ENCODE measurements at places on chromosomes 11 and 22.

DNA sequence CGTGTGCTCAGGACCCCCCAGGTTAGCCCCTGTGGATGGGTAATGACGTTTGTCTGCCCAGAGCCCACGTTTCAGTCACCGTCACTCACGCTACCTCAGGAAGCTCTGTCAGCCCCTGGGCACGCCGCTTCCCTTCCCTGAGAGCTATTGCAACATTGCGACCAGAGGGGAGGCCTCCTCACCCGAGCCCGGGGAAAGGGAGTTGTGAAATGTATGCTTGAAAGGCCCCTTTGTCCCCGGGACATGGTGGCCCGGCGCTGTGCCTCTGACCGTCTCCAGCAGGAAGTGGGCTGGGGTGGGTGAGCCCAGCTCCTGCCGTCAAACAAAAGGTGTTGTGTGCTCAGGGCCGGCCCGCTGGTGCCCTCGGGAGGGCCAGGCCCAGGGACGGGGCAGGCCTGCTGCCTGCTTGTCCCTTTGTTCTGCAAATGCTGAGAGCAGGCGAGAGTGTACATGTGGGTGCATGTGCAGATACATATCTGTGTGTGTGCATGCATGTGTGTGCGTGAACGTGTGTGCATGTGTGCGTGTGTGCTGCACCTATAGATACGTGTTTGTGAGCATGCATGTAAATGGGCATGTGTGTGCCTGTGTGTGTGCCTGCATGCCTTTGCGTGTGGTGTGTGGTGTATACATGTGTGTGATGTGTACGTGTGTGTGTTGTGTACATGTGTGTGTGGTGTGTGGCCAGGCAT lies 1125.0 kb downstream of the BRD1 start:
- no peak for DNase-seq

- peak; percentile 88 for DNase-seq
Observed at GRCh38 chr11:86743223-86744118, 56.9 kb upstream of the PRSS23 start.

GRCh38 chr22:41911001-41911611 lies 3.8 kb downstream of the SHISA8 start:
- no peak for DNase-seq

DNA sequence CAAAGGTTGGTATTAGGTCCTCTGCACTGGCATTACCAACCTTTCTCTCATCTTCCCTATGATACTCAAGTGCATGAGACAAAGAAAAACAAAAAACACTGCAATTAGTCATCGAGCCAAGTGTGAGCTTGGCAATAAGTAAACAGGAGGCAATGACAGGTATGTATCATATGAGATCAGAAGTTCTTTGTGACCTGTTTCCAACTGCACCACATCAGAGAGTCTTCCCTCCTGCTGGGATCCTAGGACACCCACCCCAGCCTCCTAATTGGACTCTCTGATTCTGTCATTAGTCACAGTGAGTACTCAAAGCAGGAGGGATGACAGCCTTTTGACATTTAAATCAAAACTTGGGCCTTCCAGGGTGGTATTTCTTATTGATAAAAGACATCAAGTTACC lies 7.8 kb upstream of the JAML start:
- DNase-seq: no peak

GRCh38 chr22:17692841-17693240 lies 54.3 kb downstream of the BCL2L13 start:
- DNase-seq: no peak

DNA sequence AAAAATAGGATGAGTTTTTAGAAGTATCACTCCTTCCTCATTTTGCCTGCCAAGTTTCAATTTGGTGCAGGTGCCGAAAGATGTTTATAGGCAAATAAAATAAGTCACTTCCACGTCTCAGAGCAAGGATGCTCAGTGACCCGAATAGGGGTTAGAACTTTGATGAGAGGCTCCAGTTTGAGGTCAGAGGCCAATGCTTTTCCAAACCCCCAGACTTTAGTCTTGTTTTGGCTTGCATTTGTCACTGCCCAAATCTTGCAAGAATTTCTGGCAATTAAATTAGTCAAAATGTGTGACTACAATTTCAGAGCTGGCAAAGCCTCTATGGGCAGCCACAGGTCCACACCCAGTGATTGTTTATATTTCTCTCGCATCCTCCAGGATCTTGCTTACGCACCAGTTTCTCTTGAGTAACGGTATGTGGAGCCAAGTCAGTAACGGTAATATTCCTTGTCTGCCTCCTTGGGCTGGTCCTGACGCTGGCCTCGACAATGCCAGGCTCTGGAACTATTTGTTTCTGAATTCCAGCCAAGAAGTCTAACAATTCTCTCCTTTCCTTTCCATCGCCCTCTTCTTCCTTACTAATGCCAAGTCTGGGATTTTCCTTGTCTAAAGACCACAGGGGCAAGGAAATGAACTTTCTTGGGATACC lies 9.9 kb upstream of the NUP160 start:
- peak; percentile 56 for DNase-seq

GRCh38 chr11:102530558-102530957 lies at the start of gene MMP7:
Gene MMP7, minus strand, starts transcription at chr11:102530747. Its CDS starts 47 bp downstream, at chr11:102530700.
- peak; percentile 75 for DNase-seq

GRCh38 chr11:27496461-27496860 lies 10.1 kb downstream of the LIN7C start:
- DNase-seq: no peak

GRCh38 chr11:117861151-117862018 lies 15.1 kb downstream of the FXYD6 start:
- no peak for DNase-seq

- no peak for DNase-seq
Observed at GRCh38 chr11:113529606-113530005, 54.4 kb upstream of the DRD2 start.

- no peak for DNase-seq
Observed at GRCh38 chr11:125442946-125443345, 53.1 kb downstream of the FEZ1 start.

DNA sequence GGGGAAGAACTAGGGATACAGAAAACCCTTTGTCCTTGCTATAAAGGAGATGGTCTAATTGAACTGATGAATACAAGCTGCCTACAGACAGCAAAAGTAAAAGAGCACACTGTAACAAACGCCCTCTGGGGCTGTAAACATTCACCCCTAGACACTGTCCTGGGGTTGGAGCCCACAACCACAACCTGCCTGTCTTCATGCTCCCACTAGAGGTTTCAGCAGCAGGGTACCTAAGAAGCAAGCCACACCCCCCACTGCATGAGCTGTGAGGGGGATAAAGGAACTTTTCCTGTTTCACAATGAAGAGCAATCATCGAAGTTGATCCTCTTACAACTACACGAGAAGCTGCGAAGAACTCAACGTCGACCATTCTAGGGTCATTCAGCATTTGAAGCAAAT lies 90.5 kb upstream of the LUZP2 start:
- DNase-seq: no peak

- no peak for DNase-seq
Observed at GRCh38 chr11:78916759-78917158, 342.1 kb upstream of the NARS2 start.

DNA sequence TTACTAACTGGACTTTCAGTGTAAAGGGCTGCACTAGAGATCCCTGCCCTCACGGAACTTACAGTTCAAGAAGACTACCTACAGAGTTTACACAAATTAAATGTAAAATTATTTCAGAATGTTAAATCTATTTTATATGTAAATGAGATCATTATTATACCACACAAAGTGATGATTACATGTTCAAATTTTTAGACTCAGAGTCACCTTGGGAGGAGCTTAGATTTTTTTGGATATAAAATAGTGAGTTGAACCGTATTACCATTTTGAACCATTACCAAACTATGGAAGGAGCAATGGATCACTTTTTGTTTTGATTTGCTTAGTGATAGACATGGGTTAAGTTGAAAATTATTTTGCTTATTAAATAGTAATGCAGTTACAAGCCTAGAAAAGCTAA lies 1.6 kb downstream of the IPO7 start:
- DNase-seq: no peak

- DNase-seq: no peak
Observed at GRCh38 chr11:10528121-10528520, 12.9 kb downstream of the RNF141 start.

DNA sequence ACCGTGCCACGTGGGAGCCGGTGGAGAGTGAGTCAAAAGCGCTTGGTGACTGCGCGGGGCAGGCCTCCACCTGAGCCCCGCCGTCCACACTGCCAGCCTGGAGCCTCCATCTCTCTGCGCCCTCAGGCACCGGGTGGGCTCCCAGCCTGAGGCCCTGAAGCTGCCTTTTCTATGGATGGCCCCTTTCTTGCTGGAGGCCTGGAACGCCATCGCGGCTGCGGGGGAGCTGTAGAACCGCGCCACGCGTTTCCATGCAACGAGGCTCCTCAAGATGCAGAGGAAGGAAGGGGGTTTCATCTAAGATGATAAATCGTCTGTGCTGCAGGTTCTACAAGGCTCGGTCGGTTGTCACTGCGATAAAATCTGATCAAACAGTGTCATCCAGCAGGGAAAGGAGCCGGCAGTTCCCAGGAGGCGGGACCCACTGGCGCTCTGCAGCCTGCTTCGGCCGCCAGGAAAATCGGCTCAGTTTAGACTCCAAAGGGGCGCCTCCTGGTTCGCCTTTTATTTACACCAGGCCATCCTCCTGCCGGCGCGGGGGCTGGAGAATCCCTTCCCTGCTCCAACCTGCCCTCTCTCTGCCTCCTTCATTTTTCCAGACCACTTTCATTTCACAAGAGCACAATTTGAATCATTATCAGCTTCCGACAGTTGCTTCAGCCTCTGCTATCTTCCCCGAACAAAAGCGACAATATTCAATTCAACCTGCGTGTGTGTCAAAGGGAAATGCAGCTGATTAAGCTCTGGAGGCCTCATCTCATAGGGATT lies 624.4 kb downstream of the BRD1 start:
- DNase-seq: no peak

DNA sequence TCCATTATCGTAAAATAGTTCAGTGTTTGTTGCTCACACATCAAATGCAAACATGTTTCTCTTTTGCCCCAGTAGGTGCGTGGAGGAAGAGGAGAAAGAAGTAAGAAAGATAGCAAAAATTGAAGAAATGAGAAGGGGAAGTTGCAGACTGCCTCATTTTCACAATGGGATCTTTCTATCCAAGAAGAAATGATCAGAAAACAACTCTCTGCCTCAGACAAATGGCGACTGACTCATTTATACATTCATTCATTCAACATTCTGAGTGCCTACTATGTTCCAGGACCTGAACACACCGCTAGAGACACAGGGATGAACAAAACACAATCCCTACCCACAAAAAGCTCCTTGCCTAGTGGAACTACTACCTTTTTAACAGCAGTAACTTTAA lies 367 bp downstream of the HPS5 start:
- DNase-seq: no peak

GRCh38 chr22:23289851-23290724 lies 109.8 kb downstream of the BCR start:
- peak; percentile 78 for DNase-seq

GRCh38 chr11:119483881-119484371 lies 61.0 kb upstream of the THY1 start:
- no peak for DNase-seq

- DNase-seq: no peak
Observed at GRCh38 chr11:57054817-57055216, 66.1 kb downstream of the OR5AK2 start.

GRCh38 chr11:33935461-33936456 lies 43.9 kb upstream of the LMO2 start:
- DNase-seq: no peak

- DNase-seq: no peak
Observed at GRCh38 chr11:34987617-34988016, 71.2 kb downstream of the PDHX start.

DNA sequence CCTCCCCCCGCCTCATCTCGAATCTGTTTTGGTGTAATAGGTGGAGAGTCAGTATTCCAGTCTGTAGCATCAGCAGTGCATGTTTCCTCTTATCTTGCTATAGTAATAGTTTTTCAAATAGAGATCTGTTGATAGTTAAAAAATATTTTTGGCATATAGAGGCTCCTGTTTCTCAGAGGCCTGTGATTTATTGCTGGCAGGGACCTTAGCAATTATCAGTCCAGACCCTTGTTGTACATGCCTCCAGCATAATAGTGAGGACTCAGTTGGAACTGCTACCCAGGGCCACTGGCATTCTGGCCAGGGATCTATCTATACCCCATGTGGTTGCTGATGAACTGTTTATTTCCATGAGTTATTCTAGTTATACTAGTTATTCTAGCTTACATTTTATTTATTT lies 52.6 kb downstream of the SPECC1L start:
- no peak for DNase-seq

GRCh38 chr11:96579656-96580055 lies 189.8 kb downstream of the JRKL start:
- DNase-seq: no peak

DNA sequence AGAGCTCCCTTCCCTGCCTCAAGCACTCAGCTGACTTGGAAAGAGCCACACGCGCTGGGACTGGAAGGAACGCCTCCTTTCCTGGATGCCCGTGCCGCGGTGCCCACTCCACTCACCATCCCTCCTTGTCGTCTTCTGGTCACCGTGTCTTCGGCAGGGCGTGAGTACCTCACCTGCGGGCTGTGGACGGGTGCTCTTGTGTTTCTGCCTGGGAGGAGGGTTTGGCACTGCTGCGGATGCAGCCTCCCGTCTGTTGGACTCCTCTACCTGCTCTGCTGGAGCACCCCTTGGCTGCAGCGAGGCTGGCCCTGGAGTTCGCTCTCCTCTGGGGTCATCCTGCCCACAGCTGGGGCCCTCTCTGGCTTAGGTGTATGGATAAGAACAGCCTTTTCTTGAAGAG lies 612.7 kb downstream of the BRD1 start:
- no peak for DNase-seq

DNA sequence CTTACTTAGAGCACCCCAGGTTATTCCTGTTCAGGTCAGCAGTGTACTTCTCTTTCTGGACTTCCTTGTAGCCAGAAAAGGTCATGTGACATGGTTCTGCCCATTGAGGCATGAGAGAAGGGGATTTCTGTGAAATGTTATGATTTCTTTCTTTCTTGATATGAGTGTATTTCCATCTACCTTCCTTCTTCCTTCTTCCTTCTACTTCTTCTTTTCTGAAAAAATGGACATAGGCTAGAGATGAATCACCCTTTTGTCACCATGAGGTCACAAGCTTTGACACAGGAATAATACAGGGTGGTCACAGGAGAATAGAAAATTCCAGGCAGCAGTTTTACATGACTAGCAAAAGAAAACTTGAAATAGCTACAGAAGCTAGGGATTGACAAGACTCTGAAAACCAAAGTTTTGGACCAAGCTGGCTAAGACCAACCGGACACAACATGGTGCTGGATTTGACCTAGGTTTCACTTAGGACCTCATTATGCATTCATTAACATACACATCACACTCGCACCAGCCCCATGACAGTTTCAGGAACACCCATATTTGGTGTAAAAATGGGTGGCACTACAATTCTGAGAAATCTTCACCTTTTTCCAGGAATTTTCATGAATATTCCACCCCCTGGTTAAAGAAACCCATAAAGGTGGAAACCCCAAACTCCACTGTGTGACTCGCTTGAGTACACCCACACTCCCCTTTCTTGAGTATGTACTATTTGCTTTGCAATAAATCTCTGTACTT lies 21.2 kb upstream of the MAP6 start:
- no peak for DNase-seq

- DNase-seq: no peak
Observed at GRCh38 chr22:47570851-47571250, 808.4 kb downstream of the TBC1D22A start.
